ENCODE measurements at places on chromosomes 12 and 14. TPM values are rescaled to one million over a fixed set of nuclear protein-coding genes. Genes with fewer than 3 reads are reported as not detected.

Gene PMEL
- total RNA-seq = not detected

Gene RASSF9
- not detected for total RNA-seq

Gene AKAP3
- 2.3 TPM for total RNA-seq

Gene CLEC4C
- not detected for total RNA-seq

Gene ZNF26
- total RNA-seq = 20.3 TPM

Gene SLC16A7
- total RNA-seq = 31.6 TPM

Gene MBIP
- total RNA-seq = 19.2 TPM
